ENCODE measurements at places on chromosomes 1 and 21. TPM values are rescaled to one million over a fixed set of nuclear protein-coding genes. Genes with fewer than 3 reads are reported as not detected.

The NPHS2 gene
- not detected for total RNA-seq

DNA sequence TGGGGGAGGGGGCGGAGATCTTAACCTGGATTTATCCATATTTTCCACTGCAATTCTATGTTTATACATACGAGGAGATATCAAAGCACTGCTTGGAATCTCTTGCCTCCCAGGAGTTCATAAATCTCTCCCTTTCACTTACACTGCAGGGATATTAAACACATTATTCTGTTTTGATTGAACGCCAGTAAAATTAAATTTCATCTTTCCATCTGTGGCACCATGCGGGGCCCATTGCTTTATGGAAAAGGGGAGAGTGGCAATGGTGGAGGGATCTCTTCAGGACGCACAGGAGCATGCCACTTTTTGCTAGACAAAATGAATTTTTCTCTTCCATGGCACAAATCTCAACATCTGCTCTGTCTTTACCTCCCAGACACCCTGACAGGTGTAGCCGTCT, 648.0 kb upstream of the PLXNA2 start:
- no peak for DNase-seq

- no peak for DNase-seq
Measured at GRCh38 chr1:11657654-11658053, 3.0 kb downstream of the FBXO44 start.

The RGS4 gene
- 21.0 TPM for total RNA-seq

GRCh38 chr1:205665201-205666045, 14.9 kb downstream of the SLC45A3 start:
- no peak for DNase-seq

DNA sequence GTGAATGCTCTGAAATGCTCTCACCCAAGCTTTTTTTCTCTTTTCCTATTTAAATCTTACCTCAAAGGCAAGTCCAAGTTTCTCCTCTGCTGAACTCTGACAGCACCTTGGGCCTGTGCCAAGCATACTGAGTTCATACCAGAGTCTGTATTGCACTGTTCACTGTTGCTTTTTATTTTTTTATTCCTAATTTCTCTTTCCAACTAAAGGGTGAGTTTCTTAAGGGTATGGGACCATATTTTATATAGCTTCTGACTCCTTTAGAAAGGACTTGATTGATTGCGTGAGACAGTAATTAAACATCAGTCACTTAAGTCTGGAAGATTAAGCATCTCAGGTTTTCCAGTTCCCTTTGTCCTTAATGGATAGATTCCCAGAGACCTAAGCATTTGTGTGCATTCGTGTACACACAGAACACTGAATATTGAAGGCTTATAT, 69.9 kb downstream of the CACHD1 start:
- no peak for DNase-seq

DNA sequence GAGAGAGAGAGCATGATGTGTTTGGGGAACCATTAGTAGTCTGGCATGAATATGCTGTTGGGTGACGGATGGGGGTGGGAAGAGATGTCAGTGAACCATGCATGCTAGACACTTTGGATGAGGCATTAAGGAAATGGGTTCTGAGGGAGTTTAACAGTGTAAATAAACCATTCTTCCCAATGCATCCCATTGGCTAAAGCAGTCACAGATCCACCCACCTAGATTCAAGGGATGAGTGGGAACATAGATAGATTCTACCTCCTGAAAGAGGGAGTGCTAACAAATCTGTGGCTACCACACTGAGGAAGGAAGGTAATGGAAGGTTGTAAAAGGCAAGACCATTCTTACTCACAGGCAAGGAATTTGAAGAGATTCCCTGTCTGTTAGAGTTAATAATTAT, 129.8 kb upstream of the CACNA1E start:
- DNase-seq, result peak; percentile 89

- no peak for DNase-seq
Measured at GRCh38 chr1:244057474-244058385, 6.6 kb downstream of the ZBTB18 start.

- DNase-seq, result no peak
Measured at GRCh38 chr1:6547301-6547700, 7.0 kb downstream of the NOL9 start.

DNA sequence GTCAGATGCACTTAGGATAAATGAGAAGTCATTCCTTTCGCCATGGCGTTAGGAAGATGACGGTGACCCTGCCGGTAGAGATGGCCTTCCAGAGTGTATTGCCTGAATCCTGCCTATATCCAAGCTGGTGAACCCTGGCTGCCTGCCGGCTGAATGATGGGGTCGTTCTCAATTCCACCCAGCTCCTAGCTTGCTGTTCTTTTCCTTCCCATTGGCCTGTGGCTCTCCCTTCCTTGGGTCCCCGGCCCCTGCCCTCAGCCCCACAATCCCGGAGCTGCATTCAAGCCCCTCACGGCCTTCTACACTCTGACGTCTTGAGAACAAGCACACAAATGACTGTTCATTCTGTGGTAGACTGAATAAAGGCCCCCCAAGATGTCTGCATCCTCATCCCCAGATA, 28.2 kb upstream of the ZBTB21 start:
- no peak for DNase-seq

GRCh38 chr1:53259932-53260331, 21.6 kb upstream of the MAGOH start:
- no peak for DNase-seq

The OLFML3 gene
- 0.12 TPM for total RNA-seq

DNA sequence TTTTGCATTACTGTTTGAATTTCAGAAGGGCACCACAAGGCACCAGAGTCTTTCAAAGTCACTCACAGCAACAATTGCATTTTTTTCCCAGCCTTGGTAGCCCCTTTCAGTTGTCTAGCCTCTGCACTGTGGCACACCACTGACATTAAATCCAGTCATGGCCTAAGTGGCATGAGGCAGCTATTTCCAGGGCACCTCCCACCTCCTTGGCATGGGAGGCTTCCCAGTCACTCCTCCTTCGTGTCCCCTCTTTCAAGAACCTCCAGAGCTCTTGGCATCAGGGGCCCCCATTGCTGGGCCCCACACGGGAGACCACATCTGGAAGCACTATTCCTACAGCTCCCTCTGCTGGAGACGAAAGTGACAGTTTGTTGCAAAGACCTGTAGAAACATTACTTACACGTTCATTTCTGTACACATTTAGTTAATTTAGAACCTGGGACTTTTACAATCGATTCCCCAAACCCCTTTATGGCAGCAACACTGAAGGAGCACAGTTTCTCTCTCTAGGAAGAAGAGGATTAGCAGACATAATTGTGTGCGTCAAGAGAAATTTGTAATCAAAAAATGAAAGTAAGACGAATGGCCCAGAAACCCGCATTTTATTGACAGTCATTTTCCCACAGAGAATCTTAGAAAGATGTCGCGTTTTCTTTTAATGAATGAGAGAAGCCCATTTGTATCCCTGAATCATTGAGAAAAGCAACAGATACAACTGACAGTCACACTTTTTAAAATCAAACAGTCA, 5.7 kb upstream of the CHD5 start:
- no peak for DNase-seq

The PLA2G4A gene
- total RNA-seq, result 2.3 TPM

The RPL11 gene
- total RNA-seq, result 1,041 TPM

The DPT gene
- not detected for total RNA-seq

DNA sequence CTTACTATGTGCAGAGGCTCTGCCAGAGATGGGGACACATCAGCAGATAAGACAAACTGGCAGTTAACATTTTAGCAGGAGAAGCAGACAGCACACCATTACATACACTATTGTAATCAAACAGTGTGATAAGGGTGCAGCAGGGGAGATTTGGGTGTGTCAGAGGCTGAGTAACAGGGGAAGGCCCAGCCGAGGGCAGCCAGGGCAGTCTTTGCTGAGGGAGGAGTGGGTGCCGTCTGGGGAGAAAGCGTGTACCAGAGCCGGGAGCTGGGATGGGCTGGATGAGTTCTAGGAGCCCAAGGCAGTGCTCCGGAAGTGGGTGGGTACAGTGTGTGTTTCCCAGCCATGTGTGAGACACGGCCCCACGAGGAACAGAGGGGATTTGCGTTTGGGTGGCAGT, 31.2 kb downstream of the KCNA10 start:
- no peak for DNase-seq

- no peak for DNase-seq
Measured at GRCh38 chr1:22201023-22201422, 58.1 kb upstream of the WNT4 start.

GRCh38 chr1:17554954-17555353, 15.5 kb downstream of the ARHGEF10L start:
- no peak for DNase-seq

The SPRR2A gene
- 1.8 TPM for total RNA-seq

GRCh38 chr1:205568469-205569361, 63.1 kb downstream of the ELK4 start:
- no peak for DNase-seq

- no peak for DNase-seq
Measured at GRCh38 chr1:206739411-206740076, 31.0 kb upstream of the IL19 start.

- DNase-seq, result no peak
Measured at GRCh38 chr1:167878372-167879160, 35.4 kb downstream of the ADCY10 start.

- DNase-seq, result no peak
Measured at GRCh38 chr1:201216395-201217085, 25.9 kb downstream of the IGFN1 start.

The SLC6A17 gene
- total RNA-seq, result 0.35 TPM

- DNase-seq, result no peak
Measured at GRCh38 chr1:223088713-223089240, 54.3 kb downstream of the TLR5 start.

DNA sequence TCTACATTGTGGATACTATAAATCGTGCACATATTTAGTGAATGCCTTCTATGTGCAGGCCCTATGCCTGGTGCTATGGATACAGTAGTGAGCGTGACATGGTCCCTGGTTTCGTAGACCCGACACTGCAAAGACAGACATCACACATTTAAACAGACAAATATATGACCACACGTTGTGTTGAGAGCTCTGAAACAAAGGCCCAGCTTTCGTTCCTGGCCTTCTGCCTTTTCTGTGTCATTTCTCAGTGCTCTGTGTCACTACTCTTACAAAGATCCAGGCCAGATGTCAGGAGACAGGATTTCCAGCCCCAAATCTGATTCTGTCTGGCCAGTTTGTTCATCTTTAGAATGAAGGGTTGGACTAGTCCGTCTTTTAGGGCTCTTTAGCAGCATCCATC, 19.3 kb upstream of the TRABD2B start:
- no peak for DNase-seq

The LIN28A gene
- not detected for total RNA-seq

DNA sequence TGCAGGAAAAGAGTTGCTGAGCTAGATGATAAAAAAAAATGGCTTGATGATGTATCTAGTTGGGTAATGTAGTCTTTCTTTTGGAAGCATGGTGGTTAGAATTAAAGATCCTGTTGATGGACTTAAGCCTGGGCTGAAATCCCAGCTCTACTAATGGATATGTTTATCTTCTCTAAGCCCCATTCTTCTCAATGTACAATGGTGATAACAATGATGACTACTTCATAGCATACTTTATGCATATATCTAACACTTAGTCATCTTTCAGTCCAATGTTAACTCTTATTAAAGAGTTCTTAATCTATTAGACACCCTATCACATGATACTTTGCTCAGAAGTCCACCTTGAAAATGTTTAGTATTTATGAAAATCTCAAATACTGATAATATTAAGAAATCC, 189.5 kb downstream of the PLA2G4A start:
- no peak for DNase-seq

Data from epithelial cell of proximal tubule (primary cell).